NCI-H1436 (cell line): ENCODE measurements at places on chromosomes 16 and 17.
A peak's percentile ranks its signal among the peaks of the same experiment; 100 is the strongest.

DNA sequence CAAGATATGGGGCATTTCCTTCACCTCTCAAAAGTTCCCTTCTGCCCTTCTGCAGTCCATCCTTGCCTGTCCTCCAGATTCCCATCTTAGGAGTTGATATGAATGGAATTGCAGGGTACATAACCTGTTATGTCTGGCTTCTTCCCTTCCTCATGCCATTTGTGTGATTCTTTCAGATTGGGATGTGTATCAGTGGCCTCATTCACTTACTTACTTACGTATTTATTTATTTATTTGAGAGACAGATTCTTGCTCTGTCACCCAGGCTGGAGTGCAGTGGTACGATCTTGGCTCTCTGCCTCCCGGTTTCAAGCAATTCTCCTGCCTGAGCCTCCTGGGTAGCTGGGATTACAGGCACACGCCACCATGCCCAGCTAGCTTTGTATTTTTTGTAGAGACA is 6.2 kb upstream of the TMEM94 start:
- no peak for DNase-seq

GRCh38 chr17:63997341-63998048 is 656 bp upstream of the PRR29 start:
- DNase-seq: no peak

DNA sequence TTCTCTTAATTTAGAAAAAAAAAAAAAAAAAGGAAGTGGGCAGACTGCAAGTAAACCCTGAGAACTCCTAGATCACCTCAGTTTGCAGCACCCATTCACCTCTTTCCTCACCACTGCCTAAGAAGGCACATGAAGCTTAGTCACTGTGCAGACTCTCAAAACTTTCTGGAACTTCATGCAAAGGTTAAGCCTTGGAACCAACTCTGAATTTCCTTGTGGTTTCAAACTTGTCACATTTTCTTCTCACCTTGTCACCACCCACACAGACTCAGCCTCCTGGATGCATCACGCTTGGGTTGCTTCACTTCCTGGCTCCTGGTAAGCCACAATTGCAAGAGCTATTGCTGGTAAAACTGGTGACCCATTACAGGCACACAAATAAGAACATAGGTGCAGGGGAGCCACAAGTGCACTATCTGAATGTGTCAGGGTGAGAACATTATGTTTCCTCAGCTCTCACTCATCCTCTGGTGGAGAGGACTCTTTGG is 15.0 kb upstream of the CPD start:
- no peak for DNase-seq

GRCh38 chr16:54873071-54873470 is 57.6 kb upstream of the IRX5 start:
- DNase-seq: no peak

GRCh38 chr16:90077757-90078578 is 837 bp upstream of the PRDM7 start:
- DNase-seq: no peak

DNA sequence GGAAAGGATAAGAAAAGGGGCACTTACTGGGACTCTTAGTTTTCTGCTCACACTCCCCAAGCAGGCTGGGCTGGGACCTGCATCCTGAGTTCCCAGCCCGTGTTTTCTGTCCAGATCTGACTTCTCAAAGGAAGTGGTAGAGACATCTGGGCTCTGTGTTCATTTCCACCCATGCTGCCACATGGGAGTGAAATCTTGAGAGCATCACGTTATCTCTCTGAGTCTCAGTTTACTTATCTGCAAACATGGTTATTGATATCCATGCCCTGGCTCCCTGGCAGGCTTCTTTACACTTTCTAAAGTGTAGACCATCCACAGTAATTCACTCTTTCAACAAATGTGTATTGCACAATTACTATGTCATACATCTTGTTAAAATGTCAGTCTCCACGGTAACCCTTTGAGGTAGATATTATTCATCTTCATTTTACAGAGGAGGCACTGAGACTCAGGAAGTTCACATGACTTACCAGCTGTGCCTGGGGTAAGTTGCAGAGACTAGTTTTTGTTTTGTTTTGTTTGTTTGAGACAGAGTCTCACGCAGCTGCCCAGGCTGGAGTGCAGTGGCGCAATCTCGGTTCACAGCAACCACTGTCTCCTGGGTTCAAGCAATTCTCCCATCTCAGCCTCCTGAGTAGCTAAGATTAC is 3.4 kb downstream of the ZNF688 start:
- peak; percentile 3 for DNase-seq

DNA sequence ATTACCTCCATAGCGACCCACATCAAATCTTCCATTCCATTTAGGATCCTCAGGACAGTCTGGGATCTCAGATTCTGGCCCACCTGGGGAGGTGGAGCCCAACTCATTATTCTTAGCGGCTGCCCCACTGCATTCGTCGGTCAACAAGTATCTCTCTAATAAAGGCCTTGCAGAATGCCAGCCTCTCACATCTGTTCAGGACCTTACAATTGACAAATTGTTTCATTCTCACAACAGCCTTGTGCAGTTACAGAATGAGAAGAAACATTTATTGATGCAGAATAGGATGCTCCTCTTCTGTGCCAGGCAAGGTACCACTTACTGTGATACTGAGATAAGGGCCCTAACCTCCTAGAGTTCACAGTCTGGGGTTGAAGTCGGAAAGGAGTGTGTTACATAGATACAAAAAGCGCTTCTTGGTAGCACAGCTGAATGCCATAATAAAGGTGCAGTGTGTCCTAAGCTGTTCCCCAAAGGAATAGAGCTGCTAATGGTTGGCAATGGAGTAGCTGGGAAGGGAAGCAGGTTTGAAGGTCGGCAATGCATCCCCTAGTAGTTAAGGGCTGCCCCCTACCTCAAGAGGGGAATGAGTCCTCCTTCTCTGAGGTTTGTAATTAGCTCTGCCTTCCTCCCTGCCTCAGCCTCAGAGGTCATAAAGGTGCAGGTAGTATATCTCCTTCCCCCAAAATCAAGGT is 2.3 kb upstream of the MPP2 start:
- no peak for DNase-seq

DNA sequence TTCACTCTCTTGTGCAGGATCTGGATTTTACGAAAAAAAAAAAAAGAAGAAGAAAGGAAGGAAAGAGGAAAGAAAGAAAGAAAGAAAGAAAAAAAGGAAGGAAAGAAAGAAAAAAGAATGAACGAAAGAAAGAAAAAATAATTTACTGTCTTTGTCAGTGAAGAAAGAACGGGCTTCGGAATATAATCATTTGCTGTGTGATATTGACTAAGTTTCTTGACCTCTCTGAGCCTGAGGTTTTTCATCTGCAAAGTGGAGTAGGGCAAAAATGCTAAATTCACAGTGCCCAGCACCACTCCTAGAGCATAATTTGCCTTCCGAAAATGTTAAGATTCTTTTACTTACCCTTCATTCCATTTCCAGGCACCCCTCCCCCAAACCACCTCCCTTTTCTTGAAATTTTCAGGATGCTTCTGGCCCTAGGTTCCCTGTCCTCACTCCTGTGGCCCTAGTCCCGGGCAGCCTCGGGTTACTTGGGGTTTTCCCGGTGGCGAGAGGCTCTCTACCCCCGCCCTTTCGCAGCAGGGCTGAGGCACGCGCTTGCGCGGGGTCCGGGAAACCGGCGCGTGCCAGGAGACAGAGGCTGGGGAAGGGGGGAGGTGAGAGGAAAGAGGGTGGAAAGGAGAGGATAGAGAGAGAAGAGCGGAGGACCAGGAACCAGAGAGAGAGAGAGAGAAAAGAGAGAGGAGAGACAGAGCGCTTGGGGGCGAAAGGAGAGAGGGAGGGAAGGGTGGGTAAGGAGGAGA is at the start of gene CNTNAP1:
TSS of gene CNTNAP1 (plus strand) at position 556 of the 746 bp plus-strand sequence. CDS start 299 bp downstream, outside the sequence.
- DNase-seq: peak; percentile 40

DNA sequence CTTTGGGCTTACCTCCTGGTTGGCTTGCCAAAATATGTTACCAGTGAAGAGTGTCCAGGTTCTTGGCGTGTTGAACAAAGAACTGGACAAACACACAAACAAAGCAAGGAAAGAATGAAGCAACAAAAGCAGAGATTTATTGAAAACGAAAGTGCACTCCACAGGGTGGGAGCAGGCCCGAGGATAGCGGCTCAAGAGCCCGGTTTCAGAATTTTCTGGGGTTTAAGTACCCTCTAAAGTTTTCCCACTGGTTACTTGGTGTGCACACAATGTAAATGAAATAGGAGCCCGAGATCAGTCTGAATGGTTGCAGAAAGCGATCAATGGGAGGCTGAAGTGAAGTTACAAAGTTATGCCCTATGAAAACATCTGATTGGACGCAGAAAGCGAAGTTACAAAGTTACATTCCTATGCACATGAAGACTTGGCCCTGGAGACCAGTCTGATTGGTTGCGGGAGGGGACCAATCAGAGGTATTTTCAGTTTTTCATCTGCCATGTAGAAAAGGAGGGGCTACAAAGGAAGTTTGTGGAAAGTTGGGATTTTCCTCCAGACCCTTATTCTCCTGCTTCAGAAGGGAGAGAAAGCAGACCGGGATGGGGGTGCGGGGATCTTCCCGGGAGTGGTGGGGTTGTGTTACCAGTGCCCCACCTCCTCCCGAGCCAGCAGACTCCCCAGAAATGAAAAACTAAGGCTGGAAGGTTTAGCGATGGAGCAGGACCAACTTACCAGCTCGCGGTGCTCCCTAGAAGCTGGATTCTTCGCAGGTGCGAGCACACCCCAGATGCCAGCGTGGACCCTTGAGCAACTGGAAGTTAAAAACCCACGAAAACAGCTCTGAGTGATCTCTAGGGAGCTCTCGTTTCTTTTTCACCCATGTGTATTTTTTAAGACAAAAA is at the start of gene SLFN12:
TSS of gene SLFN12 (minus strand) at position 325 of the 899 bp plus-strand sequence. CDS start 9,472 bp downstream, outside the sequence.
- DNase-seq: no peak

- DNase-seq: no peak
These were observed 38.5 kb downstream of the USP22 start for GRCh38 chr17:21004016-21004930.

- DNase-seq: no peak
These were observed 10.9 kb downstream of the ARHGEF15 start for GRCh38 chr17:8320990-8321389.

DNA sequence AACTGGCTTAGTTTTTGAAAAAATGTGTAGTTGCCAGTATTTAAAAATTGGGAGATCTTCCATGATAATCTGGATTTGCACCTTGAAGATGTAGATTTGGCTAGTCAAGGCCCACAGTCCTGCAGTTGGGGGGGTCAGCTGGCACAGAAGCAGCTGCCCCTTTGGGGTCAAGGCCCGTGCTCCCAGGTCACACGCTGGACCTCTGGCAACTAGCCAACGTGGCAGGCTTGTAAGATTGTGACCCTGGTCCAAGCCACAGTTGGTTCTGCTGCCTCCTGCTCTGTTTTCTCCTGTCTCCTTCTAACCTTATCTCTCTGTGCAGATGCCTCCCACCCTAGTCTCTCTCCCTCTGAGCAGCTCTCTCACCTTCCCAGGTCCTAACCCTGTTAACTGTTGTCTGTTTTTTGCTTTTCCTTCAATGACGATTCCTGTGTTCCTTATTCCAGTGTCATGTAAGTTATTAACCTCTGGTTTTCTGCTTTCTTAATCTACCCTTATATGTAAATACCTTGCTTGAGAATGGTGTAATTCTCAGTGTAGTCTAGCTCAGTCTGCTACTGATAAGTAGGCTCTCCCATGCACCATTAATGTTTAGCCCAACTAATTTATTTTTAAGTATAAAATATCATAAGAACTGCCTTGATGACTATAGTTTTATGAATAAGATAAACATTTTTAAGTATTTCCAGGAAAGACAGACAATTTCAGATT is 27.9 kb downstream of the CLEC16A start:
- DNase-seq: no peak

GRCh38 chr16:14454391-14454790 is 175.7 kb downstream of the PARN start:
- DNase-seq: no peak

- DNase-seq: no peak
These were observed 231.1 kb downstream of the COPRS start for GRCh38 chr17:31627960-31628359.

DNA sequence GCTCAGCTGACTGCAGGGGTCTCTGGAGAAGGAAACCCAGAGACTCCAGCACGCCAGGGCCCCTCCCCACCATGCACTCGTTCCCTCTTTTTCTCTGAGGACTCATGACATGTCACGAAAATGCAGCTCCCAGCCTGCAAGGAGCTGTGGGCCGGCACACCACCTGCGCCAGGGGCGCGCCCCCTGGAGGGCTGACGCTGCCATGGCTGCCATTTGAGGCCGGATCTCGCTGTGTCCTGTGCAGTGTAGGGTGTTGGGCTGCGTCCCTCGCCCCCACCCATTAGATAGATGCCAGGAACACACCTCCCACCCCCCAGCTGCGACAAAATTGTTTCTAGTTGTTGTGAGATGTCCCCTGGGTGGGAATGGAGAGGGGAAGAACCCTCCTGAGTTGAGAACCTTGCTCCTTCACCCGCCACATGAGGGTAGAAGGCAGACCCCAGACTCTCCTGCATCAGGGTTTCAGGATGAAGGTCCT is 8.2 kb downstream of the SYNGR2 start:
- DNase-seq: peak; percentile 28

DNA sequence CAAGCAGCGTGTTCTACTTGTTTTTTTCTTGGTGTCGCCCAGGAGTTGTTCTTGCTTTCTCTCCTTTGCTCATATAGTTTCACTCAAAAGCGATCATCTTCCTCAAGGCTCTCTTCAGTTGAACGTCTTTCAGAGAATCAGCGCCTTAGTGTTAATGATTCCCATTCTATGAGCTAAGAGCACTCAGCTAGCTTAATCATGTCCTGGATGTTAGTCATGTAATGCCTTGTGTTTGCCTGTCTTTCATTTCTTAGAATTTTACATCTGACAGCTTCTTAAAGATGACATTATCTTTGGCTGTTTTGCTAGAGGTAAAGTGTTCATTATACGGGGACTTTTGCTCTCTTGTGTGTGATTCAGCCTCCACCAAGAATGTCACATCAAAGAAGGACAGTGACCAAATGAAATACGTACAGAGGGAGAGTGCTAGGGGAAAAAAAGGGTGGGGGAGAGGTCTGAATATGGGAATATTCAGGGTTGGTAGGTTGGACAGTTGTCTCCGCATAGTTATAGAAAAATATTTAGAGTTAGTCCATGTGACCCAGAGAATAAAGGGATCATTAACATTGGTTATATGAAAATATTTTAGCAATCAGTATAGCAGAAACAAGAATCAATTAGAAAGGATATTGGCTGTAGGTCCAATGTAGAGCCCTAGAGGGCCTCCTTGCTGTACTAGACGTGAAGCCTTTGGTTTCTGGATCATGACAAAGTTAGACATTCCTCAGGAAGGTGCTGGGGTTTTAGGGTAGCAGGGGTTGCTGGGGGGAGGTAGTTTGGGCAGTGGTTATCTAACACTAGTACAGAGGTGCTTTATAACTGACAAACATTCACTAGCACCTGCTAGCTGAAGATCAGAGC is 31.9 kb upstream of the ANKFN1 start:
- DNase-seq: no peak

DNA sequence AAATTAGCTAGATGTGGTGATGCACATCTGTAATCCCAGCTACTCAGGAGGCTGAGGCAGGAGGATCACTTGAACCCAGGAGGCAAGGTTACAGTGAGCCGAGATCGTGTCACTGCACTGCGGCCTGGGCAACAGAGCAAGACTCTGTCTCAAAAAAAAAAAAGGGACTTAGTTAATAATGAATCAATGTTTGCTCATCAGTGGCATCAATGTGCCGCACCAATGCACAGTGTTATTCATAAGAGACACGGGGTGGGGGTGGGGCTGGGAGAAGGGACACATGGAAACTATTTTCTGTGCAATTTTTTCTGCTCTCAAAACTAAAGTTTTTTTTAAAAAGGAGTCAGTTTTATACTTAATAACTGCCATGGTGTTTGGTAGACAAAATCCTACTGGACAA is 6.8 kb upstream of the ATP2C2 start:
- DNase-seq: no peak
